ENCODE measurements at places on chromosomes 1 and 21. TPM values are rescaled to one million over a fixed set of nuclear protein-coding genes. Genes with fewer than 3 reads are reported as not detected.

DNA sequence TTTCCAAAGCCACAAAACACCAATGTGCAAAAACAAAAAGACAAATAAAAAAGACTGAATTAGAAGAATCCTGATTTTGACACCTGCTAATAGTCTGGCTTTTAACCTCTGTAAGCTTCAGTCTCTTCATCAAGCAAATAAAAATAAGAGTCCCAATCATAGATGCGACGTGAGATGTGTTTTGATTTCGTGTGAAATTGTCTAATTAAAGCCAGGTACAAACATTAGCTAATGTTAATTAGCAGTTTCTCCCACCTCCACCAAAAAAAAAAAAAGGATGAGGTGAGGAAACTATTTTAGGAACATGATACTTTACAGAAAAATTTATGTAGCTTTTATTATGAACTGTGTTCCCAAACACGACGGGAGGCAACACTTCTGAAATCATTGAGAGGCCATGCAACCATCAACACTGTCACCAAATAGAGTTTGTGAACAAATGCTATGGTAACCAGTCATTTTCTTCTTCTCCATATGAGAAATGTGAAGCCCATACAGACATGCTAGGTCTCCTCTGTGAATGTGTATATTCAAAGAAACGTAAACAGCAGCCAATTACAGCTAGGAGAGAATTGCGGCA lies 6.7 kb upstream of the EVI5 start:
- H3K4me1 ChIP-seq = no peaks in the 10 kb centered on the region
- no peak overlapping the region for H3K27ac ChIP-seq
- no peak overlapping the region for H3K4me3 ChIP-seq
- no peaks in the 10 kb centered on the region for H3K27me3 ChIP-seq
- DNase-seq = no peak

GRCh38 chr1:207286786-207287468 lies 34.6 kb upstream of the CD55 start:
- no peak for DNase-seq
- peaks cover 21% of the 10 kb centered on the region for H3K4me1 ChIP-seq
- H3K27me3 ChIP-seq = no peaks in the 10 kb centered on the region
- no peak overlapping the region for H3K4me3 ChIP-seq

Gene ANGPTL3
- polyA plus RNA-seq = not detected

DNA sequence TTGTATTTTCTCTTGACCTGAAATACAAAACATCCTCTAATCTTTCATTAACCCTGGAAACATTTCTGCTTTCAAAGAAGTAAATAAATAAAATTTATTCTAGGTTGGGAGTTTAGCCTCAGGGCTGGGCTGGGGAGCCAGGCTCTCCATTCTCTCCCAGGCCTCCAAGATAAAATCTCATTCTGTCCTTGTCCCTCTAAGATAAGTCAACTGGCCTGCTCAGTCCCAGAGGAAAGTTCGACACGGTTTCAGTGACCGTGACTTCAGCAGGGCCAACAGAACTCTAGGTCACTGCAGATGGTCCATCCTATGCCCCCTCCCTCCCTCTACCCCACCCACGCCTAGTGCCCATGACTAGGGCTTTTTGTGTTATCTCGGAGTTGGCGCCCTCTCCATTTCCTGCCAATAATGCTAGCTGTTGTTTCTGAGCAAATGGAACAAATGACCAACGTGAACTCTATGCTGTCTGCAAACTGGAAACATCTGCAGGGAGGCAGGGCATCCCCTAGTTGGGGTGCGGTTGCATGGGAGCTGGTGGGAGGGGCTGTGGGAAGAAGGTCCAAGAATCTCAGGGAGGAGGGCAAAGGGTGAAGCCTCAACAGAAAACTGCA lies 10.1 kb upstream of the ADORA3 start:
- no peak for DNase-seq
- H3K4me1 ChIP-seq = peaks cover 89% of the 10 kb centered on the region
- no peak overlapping the region for H3K4me3 ChIP-seq
- H3K27ac ChIP-seq = no peak overlapping the region
- H3K36me3 ChIP-seq = no peaks in the 10 kb centered on the region

GRCh38 chr1:237139732-237140131 lies 97.7 kb downstream of the RYR2 start:
- H3K4me3 ChIP-seq = no peak overlapping the region
- no peak for DNase-seq
- H3K36me3 ChIP-seq = no peaks in the 10 kb centered on the region
- no peaks in the 10 kb centered on the region for H3K4me1 ChIP-seq
- no peak overlapping the region for H3K27ac ChIP-seq
- no peaks in the 10 kb centered on the region for H3K27me3 ChIP-seq

Gene TNNT2
- polyA plus RNA-seq = not detected

GRCh38 chr1:119569095-119569494 lies 62.1 kb downstream of the HSD3B1 start:
- no peaks in the 10 kb centered on the region for H3K36me3 ChIP-seq
- H3K4me1 ChIP-seq = no peaks in the 10 kb centered on the region
- no peak for DNase-seq
- H3K4me3 ChIP-seq = no peak overlapping the region

Gene HSD11B1
- polyA plus RNA-seq = 7.3 TPM

Gene HENMT1
- polyA plus RNA-seq = 33.4 TPM

Gene PEAR1
- polyA plus RNA-seq = not detected

GRCh38 chr1:232996143-232996542 lies 45.7 kb downstream of the NTPCR start:
- no peaks in the 10 kb centered on the region for H3K4me1 ChIP-seq
- H3K4me3 ChIP-seq = no peak overlapping the region
- peaks cover 27% of the 10 kb centered on the region for H3K36me3 ChIP-seq

- no peaks in the 10 kb centered on the region for H3K27me3 ChIP-seq
- no peaks in the 10 kb centered on the region for H3K36me3 ChIP-seq
- H3K4me3 ChIP-seq = no peak overlapping the region
Measured at GRCh38 chr1:178275553-178275952, 181.6 kb downstream of the RASAL2 start.

Gene MFAP2
- polyA plus RNA-seq = not detected

Gene SH2D5
- not detected for polyA plus RNA-seq

Gene ADAMTS4
- polyA plus RNA-seq = 0.07 TPM

Gene RGS8
- polyA plus RNA-seq = not detected

Gene RPTN
- polyA plus RNA-seq = not detected

Gene SLAMF9
- polyA plus RNA-seq = not detected

DNA sequence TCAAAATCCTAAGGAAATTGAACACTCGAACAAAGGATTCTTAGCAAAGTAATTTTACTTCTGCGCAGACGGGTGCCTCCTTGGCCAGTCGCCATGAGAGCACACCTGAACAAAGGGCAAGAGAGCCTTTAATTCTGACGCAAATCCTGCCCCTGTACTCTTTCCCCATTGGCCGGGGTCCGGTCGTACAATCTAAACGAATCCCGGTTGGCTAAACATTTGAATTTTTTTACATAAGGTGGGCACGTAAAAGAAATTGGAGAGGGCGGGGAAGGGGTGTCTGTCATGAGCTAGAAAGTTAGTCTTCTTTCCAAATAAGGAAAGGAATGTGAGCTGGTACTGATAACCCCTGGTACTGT lies 8.2 kb upstream of the IL22RA1 start:
- peaks cover 10% of the 10 kb centered on the region for H3K4me1 ChIP-seq
- H3K27ac ChIP-seq = no peak overlapping the region
- no peak for DNase-seq
- H3K36me3 ChIP-seq = no peaks in the 10 kb centered on the region
- no peaks in the 10 kb centered on the region for H3K27me3 ChIP-seq

- no peak overlapping the region for H3K4me3 ChIP-seq
- DNase-seq = no peak
- H3K27ac ChIP-seq = no peak overlapping the region
- peaks cover 26% of the 10 kb centered on the region for H3K4me1 ChIP-seq
- H3K27me3 ChIP-seq = no peaks in the 10 kb centered on the region
- H3K36me3 ChIP-seq = peaks cover 17% of the 10 kb centered on the region
Measured at GRCh38 chr1:222706815-222707214, 5.5 kb downstream of the AIDA start.

Gene S100A7
- not detected for polyA plus RNA-seq

Gene C1orf21
- polyA plus RNA-seq = 0.48 TPM

DNA sequence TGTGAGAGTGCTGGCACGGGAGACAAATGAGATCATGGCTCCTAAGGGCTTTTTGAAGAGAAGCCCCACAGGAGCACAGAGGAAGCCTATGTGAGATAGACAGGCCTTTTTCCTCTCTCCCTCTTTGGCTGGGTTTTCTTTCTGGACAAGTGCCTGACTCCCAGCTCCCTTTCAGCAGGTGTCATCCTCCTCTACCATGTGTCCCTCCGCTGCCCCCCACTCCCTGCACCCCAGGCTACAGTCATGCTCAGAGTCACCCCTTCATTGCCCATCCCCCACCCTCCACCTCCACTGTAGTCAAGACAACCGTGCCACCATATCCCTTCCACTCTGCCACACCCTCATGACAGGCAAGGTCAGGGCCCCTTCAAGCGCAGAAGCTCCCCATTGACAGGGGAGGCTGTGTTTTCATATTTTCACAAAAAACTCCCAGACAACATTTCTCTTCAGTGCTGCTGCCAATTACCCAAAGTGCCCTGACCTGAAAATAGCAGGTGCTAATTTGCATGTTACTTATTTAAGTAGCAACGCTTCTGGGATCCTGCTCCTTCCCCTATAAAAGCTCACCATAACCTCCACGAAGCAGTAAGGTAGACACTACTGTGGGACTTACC lies 92.1 kb upstream of the IPO9 start:
- no peaks in the 10 kb centered on the region for H3K36me3 ChIP-seq
- peaks cover 15% of the 10 kb centered on the region for H3K4me1 ChIP-seq
- no peak overlapping the region for H3K27ac ChIP-seq
- H3K4me3 ChIP-seq = no peak overlapping the region

GRCh38 chr21:41481191-41481590 lies 26.8 kb downstream of the TMPRSS2 start:
- no peaks in the 10 kb centered on the region for H3K36me3 ChIP-seq
- no peaks in the 10 kb centered on the region for H3K27me3 ChIP-seq
- H3K4me3 ChIP-seq = no peak overlapping the region
- H3K27ac ChIP-seq = no peak overlapping the region
- no peaks in the 10 kb centered on the region for H3K4me1 ChIP-seq

- no peaks in the 10 kb centered on the region for H3K4me1 ChIP-seq
- no peak overlapping the region for H3K4me3 ChIP-seq
- no peak overlapping the region for H3K27ac ChIP-seq
- DNase-seq = no peak
- no peaks in the 10 kb centered on the region for H3K27me3 ChIP-seq
- no peaks in the 10 kb centered on the region for H3K36me3 ChIP-seq
Measured at GRCh38 chr1:24562625-24563024, 6.7 kb downstream of the NCMAP start.

DNA sequence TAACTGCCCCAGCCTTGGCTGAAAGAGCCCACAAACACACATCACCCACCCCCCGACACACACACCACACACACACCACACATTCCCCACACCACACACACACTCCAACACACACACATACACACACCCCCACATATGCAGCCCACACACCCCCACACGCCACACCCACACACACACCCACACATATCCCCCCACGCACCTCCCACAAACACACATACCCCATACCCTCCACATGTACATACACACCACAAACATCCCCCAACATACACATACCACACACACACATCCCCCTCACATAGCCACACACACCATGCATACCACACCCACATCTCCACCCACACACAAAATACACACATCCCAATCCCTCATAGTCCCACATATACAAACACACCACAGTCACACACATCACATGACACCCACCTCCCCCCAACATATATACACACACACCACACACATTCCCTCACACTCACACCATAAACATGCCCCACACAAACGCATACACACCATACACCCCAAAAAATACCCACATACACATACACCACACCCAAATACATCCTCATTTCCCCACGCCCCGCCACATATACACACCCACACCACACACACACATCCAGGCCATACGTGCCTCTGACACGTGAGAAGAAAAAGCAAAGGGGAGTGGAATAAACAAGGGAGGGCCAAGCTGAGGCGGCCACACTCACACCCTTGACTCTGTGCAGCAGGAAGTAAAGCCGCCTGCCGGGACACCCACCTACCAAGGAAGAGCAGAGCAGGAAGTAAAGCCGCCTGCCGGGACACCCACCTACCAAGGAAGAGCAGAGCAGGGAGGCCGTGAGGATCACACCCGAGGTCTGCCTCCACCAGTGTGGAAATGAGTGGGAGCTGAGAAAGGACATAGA lies 53.7 kb downstream of the HSF2BP start:
- no peaks in the 10 kb centered on the region for H3K36me3 ChIP-seq
- no peaks in the 10 kb centered on the region for H3K27me3 ChIP-seq
- no peaks in the 10 kb centered on the region for H3K4me1 ChIP-seq
- no peak for DNase-seq
- no peak overlapping the region for H3K27ac ChIP-seq
- H3K4me3 ChIP-seq = no peak overlapping the region

DNA sequence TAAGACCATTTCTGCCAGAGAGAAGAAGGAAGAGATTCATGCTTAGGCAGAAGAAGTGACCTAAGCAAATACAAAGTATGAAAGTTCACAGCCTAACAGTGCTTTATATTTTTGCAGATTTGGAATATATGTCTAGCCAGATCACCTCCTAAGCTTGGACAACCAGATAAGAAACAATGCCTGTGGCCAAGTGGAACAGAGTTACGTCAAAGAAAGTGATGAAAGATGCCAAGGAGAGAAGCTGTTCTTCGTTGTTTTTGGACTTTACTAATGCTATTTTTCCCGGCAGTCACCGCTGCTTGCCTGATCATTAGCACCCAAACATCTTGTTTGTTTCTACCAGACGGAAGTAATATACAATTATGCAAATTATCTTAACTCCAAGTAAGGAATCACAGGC lies 489.2 kb upstream of the C1orf87 start:
- H3K27ac ChIP-seq = no peak overlapping the region
- H3K4me3 ChIP-seq = no peak overlapping the region
- no peak for DNase-seq
- H3K36me3 ChIP-seq = no peaks in the 10 kb centered on the region
- H3K27me3 ChIP-seq = no peaks in the 10 kb centered on the region
- H3K4me1 ChIP-seq = no peaks in the 10 kb centered on the region

DNA sequence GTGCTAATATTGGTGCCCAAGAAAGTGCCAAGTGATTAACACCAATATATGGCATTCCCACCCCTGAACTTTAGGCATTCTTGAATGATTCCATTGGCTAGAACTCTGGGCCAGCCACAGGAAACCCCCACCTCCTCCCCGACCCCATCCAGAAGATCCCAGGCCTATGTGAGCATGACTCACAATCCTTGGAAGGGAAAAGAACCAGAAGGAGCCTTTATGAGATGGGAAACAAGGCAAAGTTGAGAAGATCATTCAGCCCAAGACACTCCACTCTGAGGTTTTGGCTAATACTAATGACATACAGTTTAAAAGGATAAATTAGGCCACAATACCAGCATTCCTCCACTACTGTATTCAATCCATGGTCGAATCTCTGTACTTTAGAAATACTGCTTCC lies 21.8 kb downstream of the ELK4 start:
- no peak overlapping the region for H3K4me3 ChIP-seq
- H3K36me3 ChIP-seq = peaks cover 17% of the 10 kb centered on the region
- DNase-seq = no peak
- H3K4me1 ChIP-seq = peaks cover 34% of the 10 kb centered on the region
- H3K27ac ChIP-seq = no peak overlapping the region
- H3K27me3 ChIP-seq = no peaks in the 10 kb centered on the region

GRCh38 chr1:223029985-223030769 lies 112.9 kb downstream of the TLR5 start:
- H3K4me3 ChIP-seq = no peak overlapping the region
- no peak overlapping the region for H3K27ac ChIP-seq
- DNase-seq = no peak
- H3K27me3 ChIP-seq = no peaks in the 10 kb centered on the region
- H3K4me1 ChIP-seq = no peaks in the 10 kb centered on the region

GRCh38 chr1:212514782-212515181 lies 82.1 kb downstream of the NENF start:
- peaks cover 7% of the 10 kb centered on the region for H3K4me1 ChIP-seq
- no peak overlapping the region for H3K4me3 ChIP-seq
- DNase-seq = no peak

GRCh38 chr21:40846587-40847411 lies at the start of gene DSCAM:
Gene DSCAM, minus strand, starts transcription at chr21:40847158. Its CDS starts 497 bp downstream, at chr21:40846661.
- H3K4me3 ChIP-seq = no peak within 1 kb of the TSS
- no peaks in the 10 kb centered on the region for H3K27me3 ChIP-seq
- DNase-seq = no peak
- no peaks in the 10 kb centered on the region for H3K4me1 ChIP-seq

Data from CD4-positive, alpha-beta memory T cell (primary cell).